ENCODE measurements at places on chromosomes 5 and 9.

DNA sequence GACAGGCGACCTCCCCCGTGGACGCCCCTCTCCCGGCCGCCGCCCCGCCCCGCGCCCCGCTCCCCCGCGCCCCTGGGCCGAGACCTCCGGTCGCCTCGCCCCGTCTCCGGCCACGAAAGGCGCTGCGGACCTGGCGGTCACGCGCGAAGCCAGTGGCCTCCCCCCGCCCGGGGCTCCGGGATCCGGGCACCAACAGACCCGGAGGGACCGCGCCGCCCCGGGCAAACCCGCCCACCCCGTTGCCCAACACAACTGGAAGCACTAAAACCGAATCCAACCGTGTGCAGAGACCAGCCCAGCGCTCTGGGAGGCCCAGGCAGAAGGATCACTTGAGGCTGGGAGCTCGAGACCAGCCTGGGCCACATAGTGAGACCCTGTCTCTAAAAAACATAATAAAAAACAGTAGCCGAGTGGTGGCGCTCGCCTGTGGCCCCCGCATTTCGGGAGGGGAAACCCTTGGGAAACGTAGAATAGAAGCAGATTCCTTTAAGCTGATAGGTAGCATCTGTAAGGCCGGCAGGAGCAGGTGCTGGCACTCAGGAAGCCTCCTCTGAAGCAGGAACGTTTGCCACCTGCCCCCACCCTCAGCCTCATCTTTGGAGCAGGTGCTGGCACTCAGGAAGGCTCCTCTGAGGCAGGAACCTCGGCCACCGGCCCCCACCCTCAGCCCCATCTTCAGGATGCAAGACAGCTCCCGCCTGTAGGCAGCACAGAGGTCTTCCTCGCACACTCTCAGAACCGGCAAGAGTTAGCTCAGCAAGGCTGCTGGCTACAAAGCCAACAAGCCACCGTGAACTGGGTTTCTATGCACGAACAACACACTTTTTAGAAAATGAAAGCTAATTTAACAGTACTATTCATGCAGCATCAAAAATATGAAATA lies 4.6 kb upstream of the SLC9A3 start:
- ATAC-seq: no peak

DNA sequence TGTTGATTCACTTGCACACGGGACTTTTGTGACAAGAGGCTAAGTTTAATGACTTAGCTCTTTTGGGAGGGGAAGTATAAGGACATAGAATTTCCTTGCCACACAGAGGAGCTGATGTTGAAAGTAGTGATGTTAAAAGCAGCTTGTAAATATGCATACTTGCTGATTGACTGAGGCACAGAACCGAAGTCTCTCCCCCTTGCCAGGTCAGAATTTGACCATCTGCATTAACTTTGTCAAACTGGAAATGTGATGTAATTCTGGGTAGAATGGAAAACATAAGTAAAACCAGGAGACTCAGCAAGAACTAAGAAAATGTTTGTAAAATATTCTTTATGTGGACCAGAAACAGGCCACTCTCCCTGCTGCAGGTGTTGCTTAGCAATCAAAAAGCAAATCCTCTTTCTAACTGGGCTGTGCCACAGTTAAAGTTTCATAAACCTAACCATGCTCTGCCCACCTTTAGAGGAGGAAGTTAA lies 284.2 kb downstream of the NR3C1 start:
- ATAC-seq: no peak

DNA sequence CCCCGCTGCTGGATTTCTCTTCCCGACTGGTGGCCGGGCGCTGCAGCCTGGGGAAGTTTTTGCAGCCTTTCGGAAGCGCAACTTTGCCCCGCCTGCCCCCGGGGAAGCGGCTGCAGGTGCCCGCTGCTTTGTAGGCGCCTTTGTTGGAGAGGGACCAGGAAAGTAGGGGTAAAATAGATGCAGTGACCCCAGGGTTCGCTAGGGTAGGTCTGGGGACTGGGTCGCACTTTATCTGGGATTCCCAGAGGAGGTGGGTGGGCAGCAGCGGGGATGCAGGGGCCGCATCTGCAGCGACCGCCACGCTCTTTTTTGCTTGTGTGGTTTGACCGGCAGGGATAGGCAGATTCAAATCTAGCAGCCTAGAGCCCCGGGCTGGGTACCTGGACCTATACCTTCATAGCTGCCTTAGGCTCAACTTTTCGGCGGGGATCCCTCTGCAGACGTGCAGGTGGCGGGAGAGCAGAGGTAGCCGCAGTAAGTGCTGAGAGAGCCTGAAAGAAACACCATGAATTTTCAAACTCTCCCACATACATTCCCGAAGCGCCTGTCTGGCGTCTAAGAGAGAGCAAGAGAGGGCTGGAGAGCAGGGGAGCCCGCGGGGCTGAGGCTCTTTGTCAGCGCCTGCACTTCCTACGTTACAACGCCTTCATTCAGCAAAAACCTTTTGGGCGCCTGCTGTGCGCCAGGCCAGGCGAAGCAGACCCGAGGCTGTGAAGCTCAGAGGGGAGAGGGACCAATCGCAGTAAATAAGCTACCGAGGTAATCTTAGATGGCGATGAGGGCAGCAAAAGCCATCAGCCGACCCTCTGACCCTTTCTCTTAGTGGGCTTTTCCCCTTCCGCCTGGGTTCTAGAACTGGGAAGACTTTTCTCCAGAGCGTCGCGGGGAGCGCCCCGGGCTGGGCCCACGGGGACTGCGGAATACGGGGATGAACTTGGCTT lies 642 bp downstream of the SV2C start:
- ATAC-seq: no peak

GRCh38 chr5:94621763-94622162 lies 3.3 kb downstream of the SLF1 start:
- ATAC-seq: no peak

DNA sequence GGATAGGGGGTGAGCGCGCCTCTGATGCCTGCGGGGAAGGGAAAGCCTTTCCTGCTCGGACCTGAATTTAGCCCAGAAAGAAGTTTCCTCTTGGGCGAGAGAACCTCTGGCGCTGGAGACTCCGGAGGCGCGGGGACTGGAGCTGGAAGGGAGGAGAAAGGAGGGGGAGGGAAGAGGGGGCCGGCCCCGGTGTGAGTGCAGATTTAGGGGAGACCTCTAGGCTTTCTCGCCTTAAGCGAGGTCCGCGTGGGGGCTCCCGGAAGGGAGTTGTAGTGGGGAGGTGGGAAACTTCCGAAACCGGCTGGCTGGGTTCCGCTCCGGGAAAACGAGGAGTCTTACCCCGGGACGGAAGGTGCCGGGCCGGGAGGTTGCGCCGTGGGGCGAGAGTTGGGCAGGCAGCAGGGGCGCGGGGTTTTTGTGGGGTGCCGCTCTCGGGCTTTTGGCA lies 1.3 kb downstream of the PCSK5 start:
- no peak for ATAC-seq

DNA sequence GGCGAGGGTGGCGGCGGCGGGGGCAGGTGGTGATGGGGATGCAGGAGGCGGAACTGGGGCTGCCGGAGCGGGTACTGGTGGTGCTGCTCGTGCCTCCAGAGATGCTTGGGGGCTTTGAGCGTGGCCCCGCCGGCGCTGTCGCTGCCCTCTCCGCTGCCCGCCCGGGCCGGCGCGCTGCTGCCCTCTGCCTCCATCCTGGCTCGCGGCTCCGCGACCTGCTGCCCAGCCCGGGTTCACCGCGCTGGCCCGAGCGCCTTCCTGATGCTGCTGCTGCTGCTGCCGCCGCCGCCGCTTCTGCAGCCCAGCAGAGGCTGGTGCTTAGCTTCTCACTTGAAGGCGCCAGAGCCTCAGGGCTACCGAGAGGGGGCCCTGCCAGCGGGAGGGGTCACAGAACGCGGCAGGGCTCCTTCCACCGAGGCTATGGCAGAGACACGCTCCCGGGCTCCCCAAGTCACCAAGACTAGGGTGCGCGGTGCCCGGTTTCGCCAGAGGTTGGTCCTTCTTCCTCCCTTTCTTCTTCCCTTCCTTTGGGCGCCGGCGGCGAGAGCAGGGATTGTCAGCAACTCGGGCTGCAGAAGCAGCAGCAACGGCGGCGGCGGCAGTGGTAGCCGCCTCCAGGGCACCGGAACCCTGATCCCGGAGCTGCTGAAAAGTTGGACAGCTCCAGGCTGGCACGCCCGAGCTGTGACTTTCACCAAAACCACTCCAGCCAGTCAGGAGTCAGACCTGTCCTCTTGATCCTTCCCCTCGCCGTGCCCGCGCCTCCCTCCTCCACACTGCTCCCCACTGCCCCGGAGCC lies at the start of gene PDE4D:
Gene PDE4D, minus strand, starts transcription at position 298 of the 799 bp plus-strand sequence.
- ATAC-seq: no peak

DNA sequence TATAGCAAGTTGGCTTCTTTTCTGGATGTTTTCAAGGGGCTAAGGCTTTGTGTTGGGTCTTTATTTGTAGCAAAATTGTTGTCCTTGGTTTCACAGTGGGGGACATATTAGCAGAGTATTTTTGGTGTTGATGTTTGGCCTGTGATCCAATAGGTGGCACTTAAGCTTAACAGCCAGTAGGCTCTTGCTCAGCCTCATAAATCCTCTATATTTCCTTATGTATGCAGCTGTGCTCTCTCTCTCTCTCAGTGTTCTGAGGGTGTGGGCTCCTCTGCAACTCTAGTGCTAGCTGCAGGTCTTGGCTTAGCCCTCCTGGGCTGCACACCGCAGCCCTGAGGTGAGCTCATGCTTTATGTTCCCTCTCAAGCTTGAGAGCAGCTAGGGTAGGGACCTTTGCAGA lies 195.0 kb upstream of the GHR start:
- no peak for ATAC-seq

DNA sequence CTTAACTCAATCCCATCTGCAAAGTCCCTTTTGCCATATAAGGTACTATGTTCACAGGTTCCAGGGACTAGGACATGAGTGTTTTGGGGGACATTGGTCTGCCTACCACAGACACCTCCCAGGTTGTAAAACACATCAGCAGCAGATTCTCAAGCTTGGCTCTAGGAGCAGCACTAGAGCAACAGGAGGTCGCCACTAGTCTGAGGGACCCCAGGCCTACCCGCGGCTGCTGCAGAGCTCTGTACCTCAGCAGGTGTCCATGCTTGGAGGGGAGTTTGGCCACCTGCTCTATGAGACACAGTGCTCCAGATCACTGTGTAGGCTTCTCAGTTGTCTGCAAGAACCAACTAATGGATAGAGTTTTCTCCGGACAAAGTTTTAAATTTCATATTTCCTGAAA lies 262.2 kb upstream of the ARRDC3 start:
- no peak for ATAC-seq

- no peak for ATAC-seq
Observed at GRCh38 chr5:157566902-157567489, 8.6 kb downstream of the ADAM19 start.

- ATAC-seq: peak; percentile 90
Observed at GRCh38 chr5:54610197-54610944, 92.8 kb downstream of the SNX18 start.

GRCh38 chr9:124419832-124420489 lies 4.7 kb upstream of the PSMB7 start:
- ATAC-seq: no peak

GRCh38 chr9:8863069-8863468 lies 1063.5 kb upstream of the DMAC1 start:
- no peak for ATAC-seq

DNA sequence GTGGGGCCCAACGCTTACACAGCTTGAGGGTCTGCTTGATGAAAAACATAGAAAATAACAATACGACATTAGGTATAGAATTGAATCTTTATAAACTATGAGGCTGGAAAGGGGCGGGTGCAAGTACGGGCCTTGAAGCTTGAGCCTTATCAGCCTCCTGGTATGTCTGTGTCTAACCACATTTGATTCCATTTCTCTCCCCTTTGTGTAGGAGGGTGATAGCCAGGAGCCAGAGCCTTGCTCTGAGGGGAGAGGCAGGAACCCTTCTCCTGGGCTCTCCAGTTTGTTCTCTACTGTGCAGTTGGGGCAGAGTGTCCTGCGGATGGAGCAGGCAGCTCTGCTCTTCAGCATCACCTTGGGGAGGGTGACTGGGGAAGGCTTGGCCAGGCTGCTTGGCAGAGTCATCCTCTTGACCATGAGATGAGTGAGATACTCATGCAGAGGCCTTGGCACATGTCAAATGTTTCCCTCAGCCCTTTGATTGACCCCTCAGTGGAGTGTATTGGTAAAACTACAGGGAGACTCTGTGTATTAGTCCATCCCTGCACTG lies 153.5 kb downstream of the SEMA6A start:
- ATAC-seq: no peak

DNA sequence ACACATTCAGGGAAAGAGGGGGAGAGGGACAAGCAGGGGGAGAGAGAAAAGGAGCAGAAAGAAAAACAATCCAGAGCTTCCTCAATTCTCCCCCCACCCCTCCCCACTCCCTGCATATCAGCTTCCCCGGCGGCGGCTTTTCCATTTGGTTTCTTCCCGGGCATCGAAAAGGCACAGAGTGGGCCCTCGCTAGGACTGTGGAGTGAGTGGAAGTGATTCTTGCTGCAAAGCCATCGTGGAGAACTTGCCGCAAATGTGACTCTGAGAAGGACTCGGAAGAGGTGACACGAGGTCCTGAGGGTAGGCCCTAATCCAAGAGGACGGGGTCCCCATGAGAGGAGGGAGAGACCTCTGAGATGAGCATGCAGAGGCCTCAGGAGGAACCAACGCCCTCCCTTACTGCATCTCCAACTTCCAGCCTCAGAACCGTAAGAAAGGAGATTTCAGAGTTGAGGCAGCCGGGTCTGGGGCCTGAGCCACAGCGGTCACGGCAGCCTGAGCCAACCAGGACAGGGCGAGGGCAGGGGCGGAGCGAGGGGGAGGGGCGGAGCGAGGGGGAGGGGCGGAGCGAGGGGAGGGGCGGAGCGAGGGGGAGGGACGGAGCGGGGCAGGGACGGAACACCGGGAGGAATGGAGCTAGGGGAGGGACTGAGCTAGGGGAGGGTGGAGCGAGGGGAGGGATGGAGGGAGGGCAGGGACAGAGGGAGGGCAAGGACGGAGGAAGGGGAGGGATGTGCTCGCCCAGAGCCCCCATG lies 21.2 kb upstream of the SARDH start:
- ATAC-seq: no peak
